Activated CD4-positive, alpha-beta T cell treated with anti-CD3 and anti-CD28 coated beads, Interleukin-2, amount 50 U/mL, for 4 hours (primary cell): ENCODE measurements at places on chromosomes 7 and 10.

DNA sequence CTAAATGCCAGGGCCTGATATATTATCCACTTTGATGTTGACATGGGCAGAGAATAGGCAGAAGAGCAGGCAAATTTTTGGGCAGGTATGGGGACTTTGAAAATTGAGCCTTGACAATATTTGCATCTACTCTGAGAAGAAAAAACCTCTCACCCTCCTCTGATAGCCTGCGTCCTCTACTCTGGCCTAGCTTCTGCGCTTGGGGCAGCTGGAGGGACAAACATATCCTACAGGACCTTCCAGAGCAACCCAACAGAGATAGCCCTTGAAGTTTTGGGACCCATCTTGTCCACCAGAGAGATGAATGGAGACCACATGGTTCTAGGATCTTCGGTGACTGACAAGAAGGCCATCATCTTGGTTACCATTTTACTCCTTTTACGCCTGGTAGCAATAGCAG, at the start of gene TAS2R60:
Gene TAS2R60, plus strand, starts transcription at position 301 of the 400 bp plus-strand sequence. Its CDS starts 0 bp downstream, at position 301.
- DNase-seq: no peak

DNA sequence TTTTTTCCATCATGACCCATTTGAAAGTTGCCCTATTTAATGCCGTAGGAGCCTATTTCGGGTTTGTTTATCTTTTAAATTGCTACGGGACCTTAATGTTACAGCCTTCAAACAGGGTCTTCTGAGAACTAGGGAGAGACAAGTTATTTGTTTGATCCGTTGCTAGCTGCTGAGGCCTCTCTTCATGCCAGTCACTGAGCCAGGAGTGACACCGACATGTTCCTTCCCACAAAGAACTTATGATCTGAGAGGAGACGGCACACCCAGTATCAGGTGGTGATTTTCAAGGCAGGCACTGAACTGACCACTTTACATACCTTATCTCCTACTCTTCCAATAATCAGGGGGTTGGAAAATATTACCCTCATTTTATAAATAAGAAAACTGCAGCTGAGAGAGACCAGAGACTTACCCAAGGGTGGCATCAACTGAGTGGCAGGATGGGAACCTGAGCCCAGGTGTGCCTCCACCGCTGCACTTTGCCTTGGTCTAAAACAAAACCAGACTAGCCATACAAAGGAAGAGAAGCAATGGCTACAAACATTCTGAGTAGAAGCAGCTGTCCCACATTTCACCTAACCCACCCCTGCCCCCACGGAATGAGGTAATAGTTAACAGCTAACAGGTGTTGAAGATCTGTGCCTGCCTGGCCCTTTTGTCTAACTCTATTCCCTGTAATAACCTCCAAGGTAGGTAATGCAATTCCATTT, 40.5 kb downstream of the PPP1R3C start:
- DNase-seq: no peak

DNA sequence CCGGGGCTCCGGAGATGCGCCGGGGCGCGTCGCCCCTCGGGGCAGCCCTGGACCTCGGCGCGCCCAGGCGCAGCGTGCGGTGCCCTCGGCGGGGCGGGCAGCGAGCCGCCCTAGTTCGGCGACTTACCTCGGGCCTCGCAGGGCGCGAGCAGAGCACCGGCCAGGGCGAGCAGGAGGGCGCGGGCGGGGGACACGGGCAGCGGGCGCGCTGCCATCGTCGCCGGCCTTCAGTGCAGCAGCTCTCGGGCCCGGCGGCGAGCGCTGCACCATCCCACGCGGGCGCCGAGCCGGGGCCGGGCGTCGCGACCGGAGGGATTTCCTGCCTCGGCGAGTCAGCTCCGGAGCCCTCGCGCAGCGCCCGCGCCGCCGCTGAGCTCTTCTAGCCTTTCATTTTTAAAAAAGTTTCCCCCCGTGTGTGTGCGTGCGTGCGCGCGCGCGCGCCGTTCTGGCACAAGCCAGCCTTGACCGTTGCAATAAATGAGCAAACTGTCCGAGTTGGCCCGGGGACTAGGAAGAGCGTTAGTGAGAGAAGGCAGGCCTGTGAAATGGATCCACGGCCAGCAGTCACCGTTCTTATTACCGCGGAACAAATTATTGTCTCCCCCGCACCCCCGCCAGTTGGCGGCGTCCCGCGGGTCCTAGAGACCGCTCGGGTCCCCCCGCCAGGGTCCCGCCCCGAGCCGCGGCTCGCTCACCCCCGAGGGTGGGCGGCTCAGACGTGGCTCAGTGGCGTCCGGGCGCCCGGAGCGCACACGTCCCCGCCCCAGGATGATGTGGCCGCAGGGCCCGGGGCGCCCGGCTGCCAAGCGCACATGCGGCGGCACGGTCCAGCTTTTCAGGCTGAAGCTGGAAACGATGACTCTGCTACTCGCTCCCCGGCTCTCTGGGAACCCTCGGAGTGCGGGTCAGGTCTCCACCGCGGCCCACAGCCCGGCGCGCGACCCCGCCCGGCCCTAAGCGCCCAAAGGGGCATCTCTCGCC, at the start of gene ADAM12:
Gene ADAM12, minus strand, starts transcription at position 547 of the 981 bp plus-strand sequence. Its CDS starts 332 bp downstream, at position 215.
- no peak for DNase-seq

GRCh38 chr7:67631476-67631875, 634.8 kb downstream of the TYW1 start:
- no peak for DNase-seq

- DNase-seq: no peak
Observed at GRCh38 chr10:44379907-44380306, 5.0 kb downstream of the CXCL12 start.

DNA sequence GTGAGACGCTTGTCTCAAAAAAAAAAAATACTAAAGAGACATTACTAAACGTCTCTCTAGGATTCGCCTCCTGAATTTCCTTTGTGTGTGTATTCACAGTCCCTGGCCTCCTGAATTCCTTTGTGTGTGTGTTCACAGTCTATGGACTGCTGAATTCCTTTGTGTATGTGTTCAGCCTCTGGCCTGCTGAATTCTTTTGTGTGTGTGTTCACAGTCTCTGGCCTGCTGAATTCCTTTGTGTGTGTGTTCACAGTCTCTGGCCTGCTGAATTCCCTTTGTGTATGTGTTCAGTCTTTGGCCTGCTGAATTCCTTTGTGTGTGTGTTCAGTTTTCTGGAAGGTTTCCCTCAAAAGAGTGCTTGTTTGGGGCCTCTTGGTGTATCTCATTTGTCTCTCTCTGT, 8.2 kb downstream of the BMS1 start:
- DNase-seq: no peak

- no peak for DNase-seq
Observed at GRCh38 chr7:69403169-69403568, 195.1 kb upstream of the AUTS2 start.

- no peak for DNase-seq
Observed at GRCh38 chr7:23004247-23004520, 9.7 kb downstream of the HYCC1 start.

DNA sequence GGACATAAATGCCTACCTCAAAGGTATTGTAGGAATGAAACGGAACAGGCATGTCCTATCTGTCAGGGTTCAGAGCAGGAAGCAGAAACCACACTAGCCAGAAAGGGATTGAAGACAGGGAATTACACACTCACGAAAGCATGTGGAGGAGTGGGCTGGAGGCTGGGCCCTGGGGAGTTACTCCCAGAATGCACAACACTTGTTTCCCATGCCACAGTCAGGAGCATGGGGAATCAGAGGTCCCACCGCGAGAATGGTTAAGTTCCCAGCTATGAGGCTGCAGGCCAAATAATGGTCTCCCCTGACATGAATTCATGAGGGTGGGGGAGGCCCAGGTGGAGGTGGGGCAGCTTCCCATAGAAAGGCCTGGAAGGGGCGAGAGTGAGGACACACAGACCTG, 212.7 kb downstream of the HERPUD2 start:
- DNase-seq: no peak

- no peak for DNase-seq
Observed at GRCh38 chr10:54650547-54650946, 150.5 kb downstream of the PCDH15 start.

GRCh38 chr10:97726636-97727178, 10.2 kb upstream of the ZFYVE27 start:
- no peak for DNase-seq

- no peak for DNase-seq
Observed at GRCh38 chr7:1567049-1567771, 2.6 kb downstream of the PSMG3 start.

DNA sequence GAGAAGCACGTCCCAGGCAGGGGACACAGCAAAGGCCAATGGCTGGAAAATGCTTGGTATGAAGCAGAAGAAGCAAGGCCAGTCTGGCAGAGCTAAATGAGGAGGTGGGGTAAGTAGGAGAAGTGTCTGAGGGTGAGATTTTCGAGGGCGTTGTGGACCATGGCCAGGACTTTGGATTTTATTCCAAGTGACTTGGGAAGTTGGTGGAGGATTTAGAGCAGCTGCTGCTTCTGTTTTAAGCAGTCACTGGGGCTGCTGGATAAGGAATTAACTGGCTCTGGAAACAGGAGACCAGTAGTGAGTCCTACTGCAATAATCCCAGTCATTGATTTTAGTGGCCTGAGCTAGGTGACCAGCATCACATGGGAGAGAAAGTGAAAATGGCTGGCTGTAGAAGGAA, 67.6 kb upstream of the GSDME start:
- DNase-seq: no peak

GRCh38 chr7:135380351-135380750, 129.6 kb downstream of the CNOT4 start:
- DNase-seq: no peak

- DNase-seq: no peak
Observed at GRCh38 chr7:2736411-2736914, 48.5 kb downstream of the AMZ1 start.
